BE2C (cell line): ENCODE measurements at places on chromosomes 11 and 22.
A peak's percentile ranks its signal among the peaks of the same experiment; 100 is the strongest.

DNA sequence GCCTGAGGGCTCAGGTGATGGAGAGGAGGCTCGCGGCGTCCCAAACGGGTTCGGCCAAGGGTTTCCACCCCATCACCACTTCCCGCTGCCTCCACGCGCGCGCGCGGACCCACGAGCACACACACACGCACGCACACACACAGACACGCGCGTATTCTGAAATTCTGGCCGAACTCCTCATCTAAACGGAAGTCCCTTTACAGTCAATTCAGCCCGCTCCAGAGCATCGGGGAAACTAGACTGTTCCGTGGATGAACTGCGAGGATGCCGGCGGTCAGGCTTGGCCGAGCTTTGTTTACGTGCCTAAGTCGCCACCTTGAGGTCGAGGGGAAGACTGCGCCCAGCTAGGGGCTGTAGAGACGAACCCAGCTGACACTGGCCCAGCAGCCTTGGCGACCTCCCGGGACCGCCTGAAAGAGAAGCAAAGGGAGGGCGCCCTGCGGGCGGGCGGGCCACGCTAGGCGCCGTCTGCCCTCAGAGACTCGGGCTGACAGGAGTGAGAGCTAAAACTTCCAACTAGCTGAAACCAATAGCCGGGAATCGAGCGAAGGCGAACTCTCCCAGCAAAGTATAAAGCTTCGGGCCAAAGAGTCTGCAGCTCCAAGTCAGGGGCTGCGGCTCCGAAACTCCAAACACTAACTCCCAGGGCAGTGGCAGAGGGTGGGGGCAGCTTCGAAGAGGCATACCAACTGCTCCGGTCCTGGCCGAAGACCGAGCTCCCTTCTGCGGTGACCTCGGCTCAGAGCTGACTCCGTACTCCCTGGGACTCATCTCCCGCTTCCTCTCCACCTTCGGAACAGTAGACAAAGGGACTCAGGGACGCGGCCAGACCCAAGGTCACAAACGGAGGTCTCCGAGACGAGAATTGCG, 124.7 kb upstream of the C11orf58 start:
- DNase-seq: peak; percentile 76

DNA sequence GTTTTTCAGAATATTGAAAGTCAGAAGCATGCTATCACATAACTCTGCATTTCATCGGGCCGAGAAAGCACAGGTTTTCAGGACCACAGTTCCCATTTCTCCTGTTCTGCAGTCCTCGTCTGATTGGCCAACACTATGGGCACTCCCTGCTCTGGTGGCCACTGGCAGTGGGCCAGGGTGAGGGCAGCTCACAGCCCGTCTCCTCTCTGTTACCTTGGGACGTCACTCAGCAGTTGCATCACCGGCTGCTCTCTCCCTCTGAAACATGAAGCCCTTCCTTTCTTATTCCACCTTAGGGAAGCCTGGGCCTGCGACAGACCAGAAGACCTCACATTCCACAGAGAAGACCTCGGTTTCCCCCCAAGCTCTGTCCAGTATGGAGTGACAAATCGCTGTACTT, 11.4 kb upstream of the MICAL3 start:
- DNase-seq: peak; percentile 56

GRCh38 chr11:22666688-22667439, 453 bp downstream of the GAS2 start:
- DNase-seq: peak; percentile 64

DNA sequence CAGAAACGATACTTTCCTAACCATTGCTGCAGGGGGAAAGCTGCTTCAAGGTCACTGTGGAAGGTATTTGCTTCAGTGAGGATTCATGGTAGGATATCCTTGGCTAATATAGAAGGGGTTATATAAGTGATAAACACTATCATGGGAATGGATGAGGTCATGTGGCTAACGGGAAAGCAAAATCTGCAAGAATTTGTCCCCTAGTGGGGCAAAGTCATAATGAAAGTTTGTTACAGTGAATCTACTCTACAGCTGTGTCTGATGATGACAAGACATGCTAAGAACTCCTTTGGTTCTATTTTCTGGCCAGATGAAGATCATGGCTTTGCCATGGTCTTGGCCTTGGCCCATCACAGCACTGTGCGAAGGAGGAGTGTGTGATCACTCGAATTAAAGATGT, 13.8 kb downstream of the MMP20 start:
- no peak for DNase-seq

- DNase-seq: no peak
These were observed 17.9 kb upstream of the NUCB2 start for GRCh38 chr11:17258670-17259069.

- no peak for DNase-seq
These were observed 1.9 kb downstream of the CDON start for GRCh38 chr11:126060757-126061171.

GRCh38 chr22:39914584-39914983, 13.7 kb downstream of the GRAP2 start:
- DNase-seq: no peak

DNA sequence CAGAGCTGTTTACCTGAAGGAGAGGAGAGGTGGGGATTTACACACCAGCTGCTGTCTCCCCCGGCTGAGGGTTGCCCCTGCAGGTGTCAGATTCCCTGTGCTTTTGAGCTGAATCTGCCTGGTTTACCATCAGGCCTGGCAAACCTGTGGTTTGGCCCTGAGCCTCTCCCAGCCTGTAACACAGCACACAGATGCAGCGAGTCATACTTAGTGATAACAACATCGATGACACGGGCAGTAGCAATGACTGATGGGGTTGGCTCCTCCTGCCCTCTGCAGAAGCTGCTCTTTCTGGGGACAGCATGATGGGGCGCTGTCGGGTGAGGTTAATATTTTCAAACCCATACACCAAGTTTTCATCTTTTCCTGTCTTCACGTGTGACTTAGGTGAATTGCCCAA, 380.0 kb upstream of the B3GAT1 start:
- no peak for DNase-seq

GRCh38 chr22:27004434-27004833, 347.0 kb downstream of the MIAT start:
- DNase-seq: no peak

DNA sequence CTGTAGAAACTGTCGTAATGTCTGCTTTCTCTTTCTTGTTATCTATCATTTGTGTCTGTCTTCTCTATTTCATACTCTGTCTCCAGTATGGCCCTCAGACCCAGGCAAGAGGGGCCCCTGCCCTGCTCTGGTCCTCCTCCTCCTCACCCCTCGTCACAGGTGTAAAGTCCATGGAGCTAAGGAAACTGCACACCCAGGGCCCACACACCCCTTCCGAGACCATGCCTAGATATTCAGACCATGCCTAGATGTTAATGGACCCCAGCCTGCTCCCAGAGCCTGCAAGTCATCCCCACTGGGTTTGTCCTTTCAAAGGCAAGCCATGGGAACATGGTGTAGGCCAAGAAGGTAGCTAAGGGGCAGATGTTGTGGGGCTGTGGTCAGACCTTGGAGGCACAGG, 24.1 kb upstream of the ANO1 start:
- no peak for DNase-seq

GRCh38 chr22:22450343-22450839, 58.2 kb downstream of the ZNF280B start:
- no peak for DNase-seq

GRCh38 chr11:104926771-104927611, 28.7 kb upstream of the CASP12 start:
- DNase-seq: no peak

DNA sequence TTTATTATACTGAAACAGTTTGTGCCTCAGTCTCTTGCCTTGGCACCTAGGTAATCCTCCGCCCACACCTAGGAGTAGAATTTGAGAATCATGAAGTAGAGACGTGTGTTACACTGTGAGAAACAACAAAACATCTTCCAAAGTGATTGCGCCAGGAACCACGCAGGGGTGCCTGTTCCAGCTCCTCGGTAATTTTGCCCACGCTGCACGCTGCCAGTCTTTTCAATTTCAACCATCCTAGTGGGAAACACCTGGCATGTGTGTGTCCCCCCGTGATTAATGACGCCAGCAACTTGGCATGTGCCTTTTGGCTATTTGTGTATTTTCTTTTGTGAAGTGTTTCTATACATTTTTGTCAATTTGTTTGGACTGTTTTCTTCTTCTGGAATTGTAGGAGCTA, 919.1 kb downstream of the BRD1 start:
- no peak for DNase-seq

GRCh38 chr11:26028393-26028911, 303.5 kb upstream of the ANO3 start:
- no peak for DNase-seq

- DNase-seq: peak; percentile 89
These were observed 15.8 kb upstream of the EHD1 start for GRCh38 chr11:64894070-64894811.

- DNase-seq: no peak
These were observed 4.0 kb upstream of the MMP10 start for GRCh38 chr11:102784380-102784779.

DNA sequence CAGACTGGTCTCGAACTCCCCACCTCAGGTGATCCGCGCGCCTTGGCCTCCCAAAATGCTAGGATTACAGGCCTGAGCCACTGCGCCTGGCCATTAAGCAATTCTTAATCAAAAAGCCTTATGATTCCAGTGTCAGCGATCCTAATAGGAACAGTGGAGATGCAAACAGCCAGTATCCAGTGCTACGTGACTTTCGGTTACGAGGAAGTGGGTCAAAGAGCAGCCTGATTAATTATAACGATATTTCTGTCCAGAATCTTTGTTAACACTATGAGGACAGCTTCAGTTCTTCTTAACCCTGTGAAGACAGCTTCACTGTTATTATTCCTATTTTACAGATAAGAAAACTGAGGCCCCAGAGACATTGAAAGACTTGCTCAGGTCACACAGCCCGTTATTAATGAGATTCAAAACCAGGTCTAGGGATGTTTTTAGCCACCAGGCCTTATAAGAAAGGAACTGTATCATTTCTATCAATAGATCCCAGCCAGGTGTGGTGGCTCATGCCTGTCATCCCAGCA, 17.3 kb upstream of the HMOX1 start:
- DNase-seq: no peak

DNA sequence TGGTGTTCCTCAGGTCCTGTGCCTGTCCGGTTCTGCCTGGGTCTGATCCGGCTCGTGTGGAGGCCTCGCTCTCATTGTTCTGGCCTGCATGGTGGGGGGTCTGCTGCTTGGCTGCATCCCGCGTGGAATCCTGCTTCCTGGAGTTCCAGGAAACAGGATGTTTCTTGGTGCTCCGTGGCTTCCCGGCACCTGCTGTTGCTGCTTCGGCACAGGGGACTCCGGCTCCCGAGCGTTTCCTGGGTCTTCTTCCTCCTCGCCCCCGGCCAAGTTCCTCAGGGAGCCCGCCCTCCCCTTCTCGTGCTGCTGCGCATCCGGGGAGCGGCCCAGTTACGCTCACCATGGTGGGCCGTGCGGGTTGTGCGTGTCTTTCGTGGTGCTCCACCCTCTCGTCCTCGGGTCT, 29.9 kb downstream of the GLB1L2 start:
- peak; percentile 3 for DNase-seq

- DNase-seq: no peak
These were observed 9.5 kb downstream of the GGA1 start for GRCh38 chr22:37618072-37618656.

DNA sequence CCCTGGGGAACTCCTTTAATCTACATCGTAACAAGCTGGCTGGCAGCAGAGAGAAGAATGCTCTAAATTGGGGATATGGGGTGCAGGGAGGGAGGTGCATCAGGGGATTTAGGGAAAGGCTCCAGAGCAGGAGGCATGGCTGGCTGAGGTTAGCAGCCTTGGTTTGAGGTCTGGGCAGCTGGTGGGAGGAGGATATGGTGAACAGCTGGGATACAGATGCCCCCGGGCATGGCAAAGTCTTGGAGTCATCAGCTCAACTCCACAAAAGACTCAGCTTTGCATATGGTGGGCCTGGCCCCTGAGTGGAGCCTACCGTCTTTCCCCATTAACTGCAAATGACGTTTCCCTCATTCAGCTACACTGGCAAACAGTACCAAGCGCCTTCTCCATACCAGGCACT, 5.4 kb downstream of the FAM83F start:
- DNase-seq: no peak

GRCh38 chr22:41127451-41127850, 35.1 kb downstream of the EP300 start:
- no peak for DNase-seq

DNA sequence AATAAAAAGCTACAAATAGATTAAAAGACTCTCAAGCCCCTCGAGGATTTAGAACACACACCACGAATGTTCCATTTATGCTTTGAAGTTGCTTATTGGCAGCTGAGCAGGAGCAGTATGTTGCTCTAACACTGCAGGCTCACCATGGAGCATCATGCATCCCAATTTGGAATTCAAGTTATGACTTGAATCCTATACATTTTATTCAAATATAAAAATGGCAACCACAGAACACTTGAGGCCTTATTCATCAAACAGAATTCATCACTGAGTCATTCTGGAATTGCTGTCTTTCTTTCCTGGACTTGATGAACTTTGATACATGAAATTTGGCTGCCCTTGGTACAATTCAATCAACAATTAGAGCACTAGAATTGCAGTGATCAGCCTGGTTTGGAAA, 24.5 kb upstream of the BLID start:
- no peak for DNase-seq

- DNase-seq: no peak
These were observed 14.6 kb downstream of the ARHGEF17 start for GRCh38 chr11:73322382-73323306.

GRCh38 chr11:109033627-109034338, 368.9 kb downstream of the DDX10 start:
- no peak for DNase-seq

DNA sequence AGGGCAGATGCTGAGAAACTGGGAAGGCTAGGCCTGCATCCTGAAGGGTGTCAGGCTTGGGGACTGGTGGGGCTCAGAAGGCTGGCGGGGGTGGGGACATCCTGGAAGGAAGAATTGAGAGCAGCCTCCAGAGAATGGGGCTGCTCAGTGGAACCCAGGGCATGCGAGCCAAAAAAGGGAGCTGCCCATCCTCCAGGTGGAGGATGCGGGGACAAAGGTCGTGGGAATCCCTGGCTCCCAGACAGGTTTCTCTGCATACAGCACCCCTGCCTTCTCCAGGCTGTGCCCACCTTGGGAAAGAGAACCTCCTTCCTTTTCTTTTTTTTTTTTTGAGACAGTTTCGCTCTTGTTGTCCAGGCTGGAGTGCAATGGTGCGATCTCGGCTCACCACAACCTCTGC, 40.9 kb upstream of the ARFGAP3 start:
- DNase-seq: no peak
